Fibroblast of pulmonary artery (primary cell): ENCODE measurements at places on chromosomes 7 and 10.
A peak's percentile ranks its signal among the peaks of the same experiment; 100 is the strongest.

DNA sequence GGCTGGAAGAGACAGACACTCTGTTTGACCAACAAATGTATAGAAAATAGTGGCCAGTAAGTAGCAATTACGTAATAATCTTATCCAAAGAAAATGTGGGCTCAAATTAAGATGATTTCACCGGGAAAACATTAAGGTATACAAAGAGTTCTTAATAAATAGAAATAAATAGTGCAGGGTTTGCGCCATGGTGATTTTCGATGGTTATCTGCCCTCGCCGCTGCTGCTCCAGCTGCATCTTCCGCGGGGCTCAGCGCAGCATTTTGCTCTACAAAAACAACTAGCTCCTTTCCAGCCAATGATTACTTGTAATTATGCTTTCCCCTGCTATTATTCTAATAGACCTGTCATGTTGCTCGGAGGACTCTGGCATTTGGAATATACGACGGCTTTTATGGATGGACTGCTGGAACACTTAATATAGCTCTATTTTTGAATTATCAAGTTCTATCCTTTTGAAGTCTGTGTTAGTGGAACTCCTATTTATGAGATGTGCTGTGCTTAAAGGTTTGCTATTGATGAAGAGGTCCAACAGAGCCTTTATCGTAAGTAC, 103.8 kb downstream of the BUB3 start:
- DNase-seq, result no peak

GRCh38 chr7:95766657-95767056, 5.7 kb upstream of the DYNC1I1 start:
- no peak for DNase-seq

DNA sequence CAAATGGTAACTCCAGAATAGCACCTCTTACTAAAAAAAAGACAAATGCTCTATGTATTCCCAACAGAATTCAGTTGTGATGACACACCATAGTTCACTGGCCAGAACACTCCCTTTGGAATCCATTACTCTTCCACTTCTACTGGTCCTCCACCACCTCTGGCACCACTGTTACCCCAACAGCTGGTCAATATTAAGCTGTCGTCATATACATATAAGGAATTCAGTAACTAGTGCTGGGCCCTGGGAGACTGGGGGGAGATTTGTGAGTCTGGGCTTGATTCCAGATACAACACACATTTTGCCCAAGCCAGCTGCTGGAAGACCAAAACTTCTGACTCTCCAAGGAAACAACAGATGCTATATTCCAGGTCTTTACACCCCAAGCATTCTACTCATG, 26.0 kb upstream of the ITGA8 start:
- peak; percentile 84 for DNase-seq

- DNase-seq, result peak; percentile 38
These were observed 19.6 kb upstream of the FAM25A start for GRCh38 chr10:87000491-87000890.

- no peak for DNase-seq
These were observed 153.5 kb downstream of the PIP4K2A start for GRCh38 chr10:22560913-22561239.

DNA sequence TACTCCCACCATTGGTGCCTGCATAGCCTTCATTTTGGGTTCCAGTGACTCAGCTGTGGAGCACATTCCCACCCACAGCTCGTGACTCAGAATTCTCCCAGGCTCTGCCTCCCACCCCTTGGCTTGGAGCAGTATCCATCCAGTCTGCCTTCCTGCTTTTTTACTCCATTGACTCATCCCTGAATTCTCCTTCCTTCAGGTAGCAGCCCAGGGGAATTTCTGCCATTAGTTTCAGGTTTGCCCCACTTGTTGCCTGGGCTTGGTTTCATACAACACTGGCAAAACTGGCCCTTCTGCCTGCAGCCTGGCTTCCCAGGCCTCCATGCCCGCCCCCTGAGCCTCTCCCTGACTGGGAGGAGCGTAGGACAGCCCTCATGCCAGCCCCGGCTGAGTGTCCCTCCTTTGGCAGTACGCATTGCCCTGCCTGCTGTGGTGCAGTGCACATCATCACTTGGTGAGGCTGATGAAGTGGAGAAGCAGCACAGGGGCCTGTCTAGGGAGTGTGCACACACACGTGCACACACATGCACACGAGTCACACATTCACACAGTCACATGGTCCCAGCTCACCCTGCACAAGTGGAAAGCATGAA, 55.0 kb downstream of the SNX10 start:
- no peak for DNase-seq

- DNase-seq, result peak; percentile 58
These were observed 43.3 kb downstream of the POLR1F start for GRCh38 chr7:19665399-19666008.

DNA sequence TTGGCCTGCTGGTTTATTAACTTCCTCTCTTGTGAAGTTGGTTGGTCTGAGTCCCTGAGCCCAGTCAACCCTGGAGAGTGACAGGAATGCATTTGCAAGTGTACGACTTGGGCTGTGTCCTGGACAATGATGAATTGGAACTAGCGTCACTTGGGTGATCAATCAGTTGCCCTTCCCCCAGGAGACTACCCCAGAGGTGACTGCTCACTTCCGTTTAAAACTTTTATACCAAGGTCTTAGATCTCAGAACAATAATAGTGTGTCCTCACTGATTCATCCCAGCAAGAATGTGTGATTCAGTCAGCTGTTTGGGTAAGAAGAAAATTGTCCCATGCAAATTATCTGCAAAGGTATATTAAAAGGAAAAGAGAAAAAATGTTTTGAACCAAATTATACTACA, 102.9 kb upstream of the ARMC3 start:
- DNase-seq, result peak; percentile 44

- DNase-seq, result peak; percentile 90
These were observed 145.2 kb downstream of the ARID5B start for GRCh38 chr10:62046522-62047227.

- DNase-seq, result no peak
These were observed 53.2 kb upstream of the MTPN start for GRCh38 chr7:136030330-136030729.

DNA sequence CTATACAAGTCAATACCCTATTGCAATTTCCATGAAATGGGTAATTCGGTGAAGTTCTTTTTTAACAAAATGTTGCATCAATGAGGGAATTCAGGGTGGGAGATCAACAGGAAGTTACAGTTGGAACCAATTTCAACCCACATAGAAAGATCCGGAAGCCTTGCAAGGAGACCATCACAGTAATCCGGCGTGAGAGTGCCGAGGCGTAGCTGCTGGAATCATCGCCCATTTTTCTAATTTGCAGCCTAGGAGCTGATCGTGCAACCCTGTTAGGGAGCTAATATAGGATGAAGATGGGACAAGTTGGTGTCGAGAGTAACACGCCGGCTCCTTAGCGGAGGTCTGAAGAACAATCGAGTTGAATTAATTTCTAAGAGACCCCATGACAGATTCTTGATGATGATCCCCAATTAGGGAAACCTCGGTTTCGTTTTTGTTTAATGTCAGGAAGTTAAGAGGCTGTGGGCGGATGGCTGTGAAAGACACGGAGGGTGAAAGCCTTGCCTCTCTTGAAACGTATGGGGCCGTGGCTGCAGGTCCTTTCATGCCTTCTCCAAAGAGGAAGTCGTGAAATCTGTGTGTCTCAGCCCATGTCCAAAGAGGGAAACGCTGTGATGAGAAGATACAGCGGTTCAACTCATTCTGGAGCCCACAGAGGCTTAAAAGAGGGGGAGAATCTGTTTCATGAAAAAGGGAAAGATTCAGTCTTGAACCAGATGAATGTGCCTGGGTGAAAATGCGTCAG, 51.2 kb upstream of the CARD11 start:
- DNase-seq, result no peak

- DNase-seq, result no peak
These were observed 56.6 kb downstream of the ELMO1 start for GRCh38 chr7:37391791-37392672.

DNA sequence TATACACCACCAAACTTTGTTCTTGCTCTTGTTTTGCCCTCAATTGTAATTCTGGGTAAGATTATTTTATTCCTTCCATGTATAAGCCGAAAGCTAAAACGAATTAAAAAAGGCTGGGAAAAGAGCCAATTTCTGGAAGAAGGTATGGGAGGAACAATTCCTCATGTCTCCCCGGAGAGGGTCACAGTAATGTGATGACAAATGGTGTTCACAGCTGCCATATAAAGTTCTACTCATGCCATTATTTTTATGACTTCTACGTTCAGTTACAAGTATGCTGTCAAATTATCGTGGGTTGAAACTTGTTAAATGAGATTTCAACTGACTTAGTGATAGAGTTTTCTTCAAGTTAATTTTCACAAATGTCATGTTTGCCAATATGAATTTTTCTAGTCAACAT, 12.5 kb upstream of the CFAP69 start:
- DNase-seq, result no peak

DNA sequence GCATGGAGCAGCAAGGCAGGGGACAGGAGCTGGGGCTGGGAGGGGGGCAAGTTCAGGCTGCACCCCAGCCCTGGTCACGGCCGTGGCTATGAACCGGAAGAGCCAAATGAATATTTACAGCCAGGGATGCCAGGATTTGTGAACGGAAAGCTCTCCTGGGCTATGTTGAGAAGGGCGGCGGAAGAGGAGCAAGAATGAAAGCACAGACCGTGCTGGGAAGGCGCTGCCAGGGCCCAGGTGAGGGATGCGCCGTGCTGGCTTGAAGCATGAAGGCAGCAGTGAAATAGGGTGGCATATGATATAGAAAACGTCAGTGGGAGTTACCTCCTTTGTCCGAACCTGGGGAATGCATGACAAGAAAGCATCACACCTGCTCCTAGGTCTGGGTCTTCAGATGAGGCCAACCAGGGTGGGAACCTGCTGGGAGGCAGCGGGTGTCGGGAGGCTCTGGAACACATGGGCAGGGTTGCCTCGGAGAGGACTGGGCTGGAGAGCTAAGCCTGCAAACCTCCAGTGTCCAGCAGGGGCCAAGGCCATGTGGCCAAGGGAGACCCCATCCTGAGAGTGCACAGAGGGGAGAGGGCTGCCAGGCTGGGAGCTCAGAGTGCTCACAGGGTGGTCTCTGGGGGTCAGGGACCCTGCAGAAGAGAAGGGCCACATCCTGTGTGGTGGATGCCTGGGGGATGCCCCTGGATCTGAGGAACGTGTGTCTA, 120.6 kb upstream of the TCERG1L start:
- no peak for DNase-seq

DNA sequence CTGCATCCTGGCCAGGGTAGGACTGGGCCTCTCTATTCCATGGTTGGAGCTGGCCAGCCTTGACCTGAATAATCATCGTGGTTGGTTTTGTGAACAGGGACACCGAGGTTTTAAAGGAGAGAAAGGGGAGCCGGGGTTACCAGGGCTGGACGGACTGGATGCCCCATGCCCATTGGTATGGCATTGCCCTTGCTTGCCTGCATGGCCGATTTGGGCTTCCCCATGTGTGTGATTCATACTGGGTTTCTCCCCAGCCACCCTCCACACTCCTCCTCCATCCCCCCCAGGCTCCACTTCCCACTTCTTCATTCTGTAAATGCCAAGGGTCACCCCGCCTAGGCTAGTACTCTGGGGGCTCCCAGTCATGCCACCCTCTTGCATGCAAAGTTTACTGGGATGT, 98.8 kb upstream of the MACROH2A2 start:
- DNase-seq, result no peak

DNA sequence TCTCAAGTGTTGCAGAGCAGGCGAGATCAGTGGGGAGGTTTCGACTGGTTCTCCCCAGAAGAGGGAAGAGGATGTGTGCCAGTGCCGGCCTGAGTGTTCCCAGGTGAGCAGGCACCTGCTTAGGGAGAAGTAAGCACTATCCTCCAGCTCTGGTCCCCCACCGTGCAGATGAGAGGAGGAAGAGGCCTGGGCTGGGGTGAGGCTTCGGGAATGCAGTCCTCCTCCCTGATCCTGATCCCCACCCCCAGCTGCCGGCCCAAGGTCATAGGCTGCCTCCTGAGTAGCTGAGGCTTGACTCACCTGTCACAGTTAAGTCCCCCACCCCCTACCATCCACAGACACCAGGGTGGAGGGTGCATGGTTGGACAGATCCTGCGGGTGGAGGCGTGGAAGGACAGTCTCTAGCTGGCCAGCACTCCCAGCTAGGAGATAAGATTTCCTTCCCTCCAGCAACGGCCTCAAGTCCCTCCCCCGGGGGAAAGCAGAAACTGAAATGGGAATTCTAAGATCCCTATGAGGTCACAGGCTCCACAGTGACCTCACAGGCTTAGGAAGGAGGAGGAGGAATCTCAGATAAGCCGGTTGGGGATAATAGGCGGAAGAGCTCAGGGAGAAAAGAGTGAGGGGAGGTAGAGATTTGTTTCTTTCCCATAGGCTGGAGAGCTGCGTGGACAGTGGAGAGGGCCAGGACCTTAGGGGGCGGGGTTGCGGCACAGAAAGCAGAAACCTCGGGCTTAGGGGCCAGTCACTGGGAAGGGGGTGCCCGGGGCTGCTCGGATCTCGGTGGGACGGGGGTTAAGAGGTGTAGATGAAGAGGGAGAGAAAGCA, 1.0 kb downstream of the LRCH4 start:
- DNase-seq, result peak; percentile 96

- no peak for DNase-seq
These were observed 141.2 kb downstream of the LYZL1 start for GRCh38 chr10:29430101-29430500.

DNA sequence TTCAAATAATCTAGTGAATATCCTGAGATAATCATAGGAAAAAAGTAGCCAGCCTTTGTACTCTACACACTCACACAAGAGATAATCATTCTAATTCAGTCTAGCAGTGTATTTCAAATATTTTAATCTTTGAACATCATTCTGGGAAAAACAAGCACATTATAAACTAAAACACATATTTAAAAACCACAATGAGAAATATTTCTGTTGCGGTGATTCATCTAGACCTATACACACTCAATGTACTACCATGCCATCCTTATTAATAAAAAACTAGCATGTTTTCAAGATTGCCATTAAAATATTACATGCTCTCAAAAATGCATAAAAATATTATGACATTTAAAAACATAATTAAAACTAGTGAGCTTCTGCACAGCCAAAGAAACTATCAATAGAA, 11.8 kb downstream of the COG5 start:
- DNase-seq, result no peak

GRCh38 chr10:63547628-63548360, 26.6 kb downstream of the REEP3 start:
- no peak for DNase-seq

DNA sequence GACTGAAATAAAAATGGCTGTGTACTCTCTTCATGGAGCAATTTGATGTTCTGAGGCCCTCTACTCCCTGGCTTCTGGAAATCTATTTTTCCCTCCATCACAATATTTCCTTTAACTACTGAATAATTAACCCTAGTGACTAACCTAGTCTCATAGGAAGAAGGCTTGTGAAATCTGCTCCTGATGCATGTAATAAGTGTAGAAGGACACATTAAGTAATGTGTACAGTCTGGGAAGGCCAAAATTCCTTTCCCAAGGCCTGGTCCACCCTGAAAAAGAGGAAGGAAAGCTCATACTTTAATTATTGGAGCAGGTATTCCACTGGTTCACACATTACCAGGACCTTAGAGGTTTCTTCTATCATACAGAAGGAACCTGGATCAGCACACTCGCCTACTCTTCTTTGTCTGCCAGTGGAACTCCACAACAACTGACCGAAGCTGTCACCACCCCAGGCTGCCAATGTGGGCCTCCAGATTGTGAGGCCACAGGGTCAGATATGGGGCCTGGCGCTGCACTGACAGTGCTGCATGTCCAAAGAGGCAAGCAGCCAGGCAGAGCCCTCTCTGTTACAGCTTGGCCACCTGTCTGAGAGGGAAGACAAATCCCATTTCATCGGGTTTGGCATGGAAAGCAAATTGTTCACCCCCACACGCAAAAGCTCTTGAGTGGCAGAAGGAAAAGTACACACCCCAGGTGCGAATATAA, 54.4 kb upstream of the FAM133B start:
- peak; percentile 63 for DNase-seq

GRCh38 chr10:84706431-84706830, 378.0 kb downstream of the CCSER2 start:
- no peak for DNase-seq

GRCh38 chr10:118471863-118472262, 123.6 kb downstream of the PRLHR start:
- peak; percentile 2 for DNase-seq
